ENCODE measurements at places on chromosomes 5 and 9. TPM values are rescaled to one million over a fixed set of nuclear protein-coding genes. Genes with fewer than 3 reads are reported as not detected.

The SLC6A18 gene
- total RNA-seq: not detected

The CDH18 gene
- not detected for total RNA-seq

The TEK gene
- total RNA-seq: not detected

The AGXT2 gene
- not detected for total RNA-seq

GRCh38 chr9:130642926-130643325 lies 21.5 kb upstream of the PRDM12 start:
- no peak overlapping the region for H3K27ac ChIP-seq
- H3K4me3 ChIP-seq: no peak overlapping the region
- peaks cover 5% of the 10 kb centered on the region for H3K27me3 ChIP-seq
- H3K4me1 ChIP-seq: no peaks in the 10 kb centered on the region

- peaks cover 29% of the 10 kb centered on the region for H3K4me1 ChIP-seq
- no peaks in the 10 kb centered on the region for H3K27me3 ChIP-seq
- H3K4me3 ChIP-seq: no peak overlapping the region
- H3K27ac ChIP-seq: no peak overlapping the region
- H3K36me3 ChIP-seq: no peaks in the 10 kb centered on the region
These were observed 380.0 kb downstream of the ACTL7B start for GRCh38 chr9:108475813-108476212.

DNA sequence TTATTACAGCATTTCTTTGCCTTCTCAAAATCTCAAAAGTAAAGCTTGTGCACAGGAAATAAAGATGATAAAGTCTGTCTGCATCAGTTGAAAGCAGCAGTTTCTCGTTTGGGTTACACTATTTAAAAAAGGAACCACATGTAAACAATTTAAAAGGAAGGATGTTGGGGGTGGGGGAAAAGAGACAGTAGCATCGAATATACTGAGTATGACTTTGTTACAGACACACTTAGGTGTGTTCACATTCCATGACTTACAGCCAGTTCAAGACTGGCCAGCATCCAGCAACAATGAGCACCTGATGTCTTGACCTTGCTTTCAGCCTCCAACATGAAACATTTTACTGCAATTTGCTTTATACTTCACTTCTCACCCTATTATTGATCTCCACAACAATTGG lies 8.7 kb downstream of the GAPT start:
- H3K4me1 ChIP-seq: no peaks in the 10 kb centered on the region
- no peak overlapping the region for H3K4me3 ChIP-seq
- no peaks in the 10 kb centered on the region for H3K36me3 ChIP-seq

- H3K36me3 ChIP-seq: no peaks in the 10 kb centered on the region
- no peaks in the 10 kb centered on the region for H3K27me3 ChIP-seq
- DNase-seq: peak; percentile 90
These were observed 226.3 kb downstream of the SMARCA2 start for GRCh38 chr9:2241461-2241835.
